ENCODE measurements at places on chromosomes 5 and 9.

DNA sequence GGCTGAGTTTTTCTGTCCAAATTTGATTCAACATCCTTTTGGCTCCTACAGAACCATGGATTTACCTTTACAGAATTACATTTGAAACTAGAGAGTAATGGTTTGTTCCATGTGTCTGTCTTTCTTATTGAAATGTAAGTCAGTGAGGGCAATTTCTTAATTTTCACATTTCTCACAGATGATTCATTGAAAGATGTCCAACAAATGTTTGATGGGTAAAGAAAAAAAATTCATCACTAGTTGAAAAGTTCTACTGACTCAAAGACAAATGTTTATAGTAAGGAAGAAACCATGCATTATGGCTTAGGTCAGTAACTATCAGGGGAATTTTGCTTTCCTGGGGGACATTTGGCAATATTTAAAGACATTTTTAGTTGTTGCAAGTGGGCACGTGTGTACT is 131.6 kb upstream of the TRPM3 start:
- no peak for DNase-seq

DNA sequence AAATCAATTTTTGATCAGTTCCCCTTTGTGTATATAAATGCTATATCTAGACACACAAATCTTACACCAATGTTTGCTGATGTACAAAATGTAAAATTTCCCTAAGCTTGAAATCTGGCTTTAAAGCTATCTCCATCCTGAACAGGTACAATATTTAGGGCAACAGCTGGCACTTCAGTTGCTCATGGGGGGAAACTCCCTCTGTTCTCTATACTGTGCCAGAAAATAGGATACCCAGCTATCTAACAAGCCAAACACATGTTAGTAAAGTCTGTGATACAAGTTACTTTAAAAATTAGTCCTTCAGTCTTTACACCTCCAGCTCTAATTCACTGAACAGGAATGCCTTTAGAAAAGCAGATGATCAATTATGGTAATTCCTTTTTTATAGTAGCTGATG is 191.8 kb downstream of the SLF1 start:
- no peak for DNase-seq

- no peak for DNase-seq
These were observed 688.0 kb upstream of the SEMA6A start for GRCh38 chr5:117262572-117263131.

- no peak for DNase-seq
These were observed 400.9 kb upstream of the MEF2C start for GRCh38 chr5:89283728-89284493.

GRCh38 chr5:101532430-101532829 is 629.3 kb upstream of the ST8SIA4 start:
- DNase-seq: no peak

- no peak for DNase-seq
These were observed 123.6 kb downstream of the TEX10 start for GRCh38 chr9:100229136-100229535.

- DNase-seq: no peak
These were observed 19.6 kb downstream of the LPCAT1 start for GRCh38 chr5:1504069-1504595.

DNA sequence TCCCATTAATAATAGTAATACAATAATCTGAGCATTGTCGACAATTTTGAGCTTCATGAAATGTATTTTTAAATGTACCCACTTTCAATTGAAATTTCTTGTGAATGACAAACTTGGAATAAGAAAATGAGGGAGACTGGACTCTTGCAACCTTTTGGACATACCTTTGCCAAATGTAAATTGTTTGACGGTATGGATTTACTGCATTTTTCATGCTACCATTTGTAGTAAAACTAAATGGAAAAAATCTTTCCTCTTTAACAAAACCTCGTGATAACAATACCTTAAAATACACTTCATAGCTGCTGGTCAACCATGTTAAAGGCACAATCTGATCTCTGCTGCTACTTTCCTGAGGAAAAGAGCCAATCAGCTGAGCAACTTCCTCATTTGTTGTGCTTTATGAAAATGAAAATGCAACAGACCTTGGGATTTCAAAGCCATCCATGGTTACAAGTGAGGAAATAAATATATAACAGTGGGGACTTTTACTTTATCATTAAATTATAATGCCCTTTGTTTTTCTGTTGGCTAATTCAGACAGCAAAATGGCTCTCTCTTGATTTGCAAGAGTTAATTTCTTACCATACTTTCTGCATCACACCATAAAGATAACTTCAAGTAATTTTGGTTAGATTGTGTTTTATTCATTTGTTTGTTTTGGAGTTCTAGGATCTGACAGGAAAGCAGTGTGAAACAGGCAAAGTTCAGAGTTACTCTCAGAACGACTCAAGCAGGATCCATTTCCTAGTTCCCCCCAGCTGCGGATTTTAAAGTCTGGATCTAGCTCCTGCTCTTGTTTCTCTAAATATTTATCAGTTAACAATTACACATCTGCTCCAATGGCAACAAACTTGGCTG is 1.1 kb downstream of the ALDH1A1 start:
- DNase-seq: no peak

- DNase-seq: no peak
These were observed 120.0 kb downstream of the FER start for GRCh38 chr5:108867656-108868055.

DNA sequence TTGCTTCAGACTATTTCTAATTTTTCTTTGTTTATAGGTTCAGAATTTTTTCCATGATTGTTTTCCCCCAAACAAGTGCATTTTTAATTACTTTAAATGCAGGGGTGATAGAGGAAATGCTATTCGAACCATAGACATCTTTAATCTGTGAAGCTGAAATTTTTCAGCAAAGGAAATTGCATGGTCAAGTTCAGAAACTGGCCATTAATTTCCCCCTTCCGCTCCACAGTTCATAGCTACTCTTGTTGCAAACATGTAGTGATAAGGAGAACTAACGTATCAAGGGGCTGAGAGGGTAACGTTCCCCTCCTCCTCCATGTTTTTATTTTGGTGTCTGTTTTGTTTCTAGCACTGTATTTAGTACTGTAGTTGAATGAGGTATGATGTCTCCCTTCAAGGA is 3.4 kb upstream of the ROPN1L start:
- DNase-seq: no peak

DNA sequence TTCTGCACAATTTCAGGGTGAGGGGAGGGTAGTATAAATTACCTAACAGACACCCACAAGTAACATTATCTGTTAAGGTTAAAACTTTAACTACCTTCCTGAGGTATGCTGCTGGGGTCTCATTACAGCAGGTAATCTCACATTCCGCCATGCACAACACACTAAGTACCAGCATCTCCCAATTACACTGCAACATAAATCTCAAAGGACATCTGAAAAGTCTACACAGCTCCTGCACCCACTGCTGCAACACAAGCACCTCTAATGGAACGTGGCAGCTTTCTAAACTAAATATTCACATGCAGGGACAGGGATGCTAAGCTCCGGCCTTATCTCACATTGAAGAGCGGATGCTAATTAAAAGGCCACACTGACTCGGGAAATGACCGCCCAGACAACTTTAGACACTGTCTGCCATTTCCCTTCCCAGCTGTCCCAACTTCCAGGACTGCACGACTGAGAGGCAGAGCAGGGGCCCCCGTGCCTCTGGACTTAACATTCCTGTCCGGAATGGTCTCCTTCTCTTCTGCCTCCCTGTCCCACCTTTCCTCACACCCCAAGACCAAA is 45.9 kb downstream of the PSMB7 start:
- no peak for DNase-seq

DNA sequence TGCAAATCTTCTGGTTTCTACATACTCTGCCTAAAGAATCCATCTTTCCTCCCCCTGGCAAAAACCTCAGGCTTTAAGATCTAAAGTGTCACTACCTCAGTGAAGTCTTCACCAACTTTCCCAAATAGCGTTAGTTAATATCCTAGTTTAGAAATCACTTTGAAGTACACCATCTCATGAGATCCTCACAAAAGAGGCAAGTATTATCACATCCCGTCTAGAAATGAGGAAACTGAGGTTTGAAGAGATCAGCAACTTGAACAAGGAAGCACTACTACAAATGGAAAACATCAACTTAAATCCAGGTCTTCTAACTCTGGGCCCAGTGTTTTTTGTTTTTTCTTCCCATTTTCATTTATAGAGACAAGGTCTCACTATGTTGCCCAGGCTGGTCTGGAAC is 4.6 kb downstream of the AP3B1 start:
- DNase-seq: no peak

DNA sequence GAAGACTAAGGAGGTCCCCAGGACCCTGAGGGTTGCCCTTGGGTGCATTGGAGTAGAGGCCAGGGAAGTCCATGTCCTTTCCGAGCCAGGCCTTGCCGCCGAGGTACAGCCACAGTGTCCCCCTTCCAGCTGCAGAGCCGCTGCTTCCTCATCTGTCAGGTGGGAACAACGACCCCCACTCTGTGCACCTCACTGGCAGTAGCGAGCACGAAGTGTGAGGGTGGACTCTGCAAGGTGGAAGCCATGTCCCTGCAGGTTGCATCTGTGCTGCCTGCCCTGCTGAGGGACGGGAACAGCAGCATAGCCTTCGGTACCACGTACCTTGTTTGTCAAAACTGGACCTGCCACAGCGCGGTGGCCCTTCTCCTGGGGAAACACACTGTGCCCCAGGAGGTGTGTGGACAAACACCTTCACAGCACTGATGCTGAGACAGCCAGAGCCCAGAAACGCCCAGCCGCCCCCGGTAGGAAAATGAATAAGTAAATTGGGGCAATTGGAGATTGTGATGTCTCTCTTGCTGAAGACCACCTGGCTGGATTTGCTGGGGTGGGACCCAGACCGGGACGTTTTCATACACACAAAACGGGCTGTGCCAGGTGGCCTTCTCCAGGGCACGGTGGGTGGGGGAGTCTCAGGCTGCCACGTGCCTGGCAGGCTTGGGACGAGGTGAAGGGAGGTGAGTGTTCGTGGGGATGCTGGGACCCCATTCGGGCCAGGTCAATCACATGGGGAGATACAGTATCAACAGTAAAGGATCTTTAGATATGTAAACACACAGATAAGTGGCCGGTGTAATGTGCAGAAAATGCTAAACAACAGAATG is 157.3 kb downstream of the RXRA start:
- DNase-seq: no peak

GRCh38 chr9:34992376-34992951 is 2.9 kb downstream of the DNAJB5 start:
- DNase-seq: peak; percentile 56

DNA sequence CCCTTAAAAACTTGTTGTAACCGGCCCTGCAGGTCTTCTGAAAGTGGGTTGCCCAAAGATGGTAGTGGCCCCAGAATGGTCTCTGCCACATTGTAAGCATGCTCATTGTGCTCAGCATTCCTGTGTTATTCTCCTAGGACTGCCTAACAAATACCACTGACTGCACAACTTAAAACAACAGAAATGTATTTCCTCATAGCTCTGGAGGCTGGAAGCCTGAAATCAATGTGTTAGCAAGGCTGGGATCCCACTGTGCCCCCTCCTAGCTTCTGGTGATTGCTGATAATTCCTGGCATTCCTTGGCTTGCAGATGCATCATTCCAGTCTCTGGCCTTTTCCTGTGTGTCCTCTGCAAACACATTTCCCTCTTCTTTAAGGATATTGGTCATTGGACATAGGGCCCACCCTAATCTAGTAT is 3.4 kb upstream of the GCNT4 start:
- no peak for DNase-seq

GRCh38 chr5:1934056-1934394 is 51.3 kb upstream of the IRX4 start:
- DNase-seq: no peak

DNA sequence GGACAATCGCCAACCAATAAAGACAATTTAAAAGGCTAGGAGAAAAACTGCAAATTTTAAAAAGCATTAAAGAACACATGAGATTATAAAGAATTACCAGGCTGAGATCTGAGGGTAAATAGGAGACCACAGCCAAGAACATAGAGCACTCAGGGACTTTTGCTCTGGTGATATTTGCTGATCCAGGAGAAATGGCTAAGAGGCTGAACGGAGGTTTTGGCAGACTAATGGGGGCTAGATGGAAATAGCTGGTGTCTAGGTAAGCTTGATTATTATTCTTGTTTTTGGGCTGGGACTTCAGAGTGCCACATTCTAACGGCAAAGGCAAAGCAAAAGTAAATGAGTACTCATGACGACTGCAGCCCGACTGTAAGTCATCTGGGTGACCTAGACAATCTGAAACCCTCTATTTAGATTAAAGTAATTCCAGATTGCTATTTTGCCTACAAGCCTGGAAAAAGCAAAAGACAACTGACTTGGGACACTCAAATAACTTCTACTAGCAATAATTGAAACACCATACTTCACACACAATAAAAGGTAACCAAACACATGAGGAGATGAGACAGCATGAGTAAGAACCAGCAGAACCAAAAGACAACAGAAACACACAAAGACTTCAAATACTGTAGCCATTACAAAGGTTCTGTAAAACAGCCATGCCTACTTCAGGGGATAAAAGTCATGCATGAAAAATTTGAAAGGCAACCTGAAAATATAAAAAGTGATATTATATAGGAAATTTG is 68.8 kb downstream of the JAKMIP2 start:
- DNase-seq: no peak

- no peak for DNase-seq
These were observed 124.3 kb downstream of the TEX10 start for GRCh38 chr9:100228352-100228869.

DNA sequence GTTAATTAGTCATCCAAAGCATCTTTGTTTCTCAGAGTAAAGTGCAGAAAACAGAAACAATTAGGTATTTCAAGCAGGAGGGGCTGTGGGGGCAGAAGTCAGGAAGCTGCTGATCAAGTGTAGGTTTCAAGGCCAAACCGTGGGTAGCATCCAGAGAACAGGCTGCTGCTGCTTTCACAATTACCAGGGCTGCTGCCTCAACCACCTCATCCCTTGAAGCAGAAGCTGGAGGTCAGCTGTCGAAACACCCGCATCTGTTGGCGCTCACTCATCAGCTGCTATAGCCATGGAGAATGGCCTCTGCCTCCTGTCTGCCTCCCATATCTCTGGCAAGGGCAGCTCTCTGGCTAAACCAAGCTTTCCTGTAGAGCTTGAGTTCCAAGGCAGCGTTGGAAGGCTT is 122.9 kb upstream of the OSMR start:
- no peak for DNase-seq

DNA sequence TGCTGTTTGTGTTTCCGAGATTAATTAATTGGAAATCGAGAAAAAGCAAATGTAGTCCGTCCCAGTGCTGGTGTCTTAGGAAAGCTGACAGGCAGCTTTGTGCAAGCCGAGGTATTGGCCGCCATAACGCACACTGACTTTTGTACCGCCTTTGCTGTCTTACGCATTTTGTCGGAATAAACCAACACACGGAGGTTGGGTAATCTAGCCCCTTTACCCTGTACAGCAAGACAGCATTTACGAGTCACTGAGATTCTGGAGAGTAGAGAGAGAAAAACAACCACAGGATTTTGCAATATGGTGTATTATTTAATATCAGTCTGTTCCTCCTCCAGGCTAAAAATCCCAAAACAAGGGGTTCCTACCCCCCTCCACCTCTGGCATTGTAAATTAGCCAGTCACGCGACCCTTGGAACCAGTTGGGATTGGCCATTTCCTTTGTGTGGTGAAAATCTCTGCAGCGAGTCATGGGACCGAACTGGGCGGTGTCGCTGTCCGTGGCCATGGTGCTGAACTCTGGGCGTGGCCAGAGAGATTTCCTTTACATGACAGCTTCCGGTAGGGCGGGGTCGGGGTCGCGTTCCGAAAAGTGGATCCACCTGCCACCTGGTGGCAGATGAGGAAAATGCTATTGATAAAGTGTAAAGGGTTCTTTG is 10.3 kb upstream of the PCDHB1 start:
- DNase-seq: peak; percentile 25

GRCh38 chr5:69519285-69519684 is 26.7 kb downstream of the OCLN start:
- no peak for DNase-seq

- peak; percentile 54 for DNase-seq
These were observed 1.3 kb downstream of the NOTCH1 start for GRCh38 chr9:136544548-136544963.
